Activated CD4-positive, alpha-beta T cell treated with anti-CD3 and anti-CD28 coated beads, Interleukin-2, amount 50 U/mL, for 48 hours (primary cell): ENCODE measurements at places on chromosomes 3 and 15.

- DNase-seq, result no peak
Observed at GRCh38 chr3:39136533-39137434, 16.6 kb downstream of the CSRNP1 start.

DNA sequence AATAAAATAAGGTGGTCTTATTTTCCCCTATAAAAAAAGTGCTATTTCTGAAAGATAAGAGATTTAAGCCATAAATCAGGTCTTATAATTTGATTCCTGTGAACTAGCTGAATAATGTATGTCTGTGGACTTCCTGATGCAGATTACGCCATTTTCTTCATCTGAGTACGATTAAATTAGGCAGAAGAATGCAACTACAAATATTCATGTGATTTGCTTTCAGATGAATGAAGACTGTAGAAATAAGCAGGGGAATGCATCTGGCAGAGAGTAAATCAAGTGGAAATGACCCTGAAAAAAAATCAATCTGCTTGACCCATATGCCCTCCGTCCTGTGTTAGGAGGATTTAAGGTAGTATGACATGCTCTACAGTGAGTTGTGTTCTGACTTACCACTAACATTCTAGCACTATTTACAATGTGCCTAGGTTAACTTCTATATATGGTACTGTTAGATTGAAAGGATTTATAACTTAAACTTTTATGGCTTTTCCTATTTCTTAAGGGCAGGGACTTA, 14.7 kb downstream of the BNIP2 start:
- DNase-seq, result no peak

DNA sequence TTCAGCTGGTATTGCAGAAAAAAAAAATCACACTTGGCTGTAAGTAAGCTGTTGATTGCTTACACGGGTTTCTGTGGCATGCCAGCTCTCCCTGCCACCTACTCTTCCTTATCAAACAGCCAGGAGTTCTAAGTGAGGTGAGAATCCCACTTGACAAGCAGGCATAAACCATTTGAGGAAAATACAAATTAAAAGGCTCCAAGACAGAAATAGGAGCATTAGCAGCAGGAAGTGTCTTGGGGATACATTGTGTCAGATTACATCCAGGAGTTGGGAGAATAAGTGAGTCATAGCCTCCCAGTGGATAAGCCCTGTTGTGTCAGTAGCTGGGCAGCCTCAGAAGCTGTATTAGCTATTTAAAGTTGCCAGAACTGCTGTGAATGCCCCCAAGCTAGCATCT, 256.0 kb downstream of the CNTN4 start:
- DNase-seq, result no peak

GRCh38 chr3:4531478-4532025, 38.4 kb downstream of the ITPR1 start:
- DNase-seq, result no peak

DNA sequence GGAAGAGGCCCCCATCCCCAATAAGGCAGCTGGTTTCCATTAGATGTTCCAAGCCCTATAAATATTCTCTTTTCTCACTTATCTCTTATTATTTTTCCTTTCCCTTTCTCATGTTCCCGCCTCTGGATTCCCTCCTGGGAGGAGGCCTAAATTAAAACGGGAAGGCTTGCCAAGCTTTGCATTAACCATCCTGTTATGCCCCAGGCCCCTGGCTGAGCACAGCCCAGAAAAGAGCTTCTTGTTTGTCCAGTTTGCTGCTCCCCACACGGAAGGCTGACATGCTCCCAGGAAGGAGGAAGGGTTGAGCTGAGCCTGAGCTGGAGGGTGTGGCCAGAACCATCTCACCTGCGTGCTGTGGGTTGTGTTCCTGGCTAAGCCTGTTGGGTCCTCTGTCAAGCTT, 63.1 kb upstream of the BOC start:
- DNase-seq, result no peak

DNA sequence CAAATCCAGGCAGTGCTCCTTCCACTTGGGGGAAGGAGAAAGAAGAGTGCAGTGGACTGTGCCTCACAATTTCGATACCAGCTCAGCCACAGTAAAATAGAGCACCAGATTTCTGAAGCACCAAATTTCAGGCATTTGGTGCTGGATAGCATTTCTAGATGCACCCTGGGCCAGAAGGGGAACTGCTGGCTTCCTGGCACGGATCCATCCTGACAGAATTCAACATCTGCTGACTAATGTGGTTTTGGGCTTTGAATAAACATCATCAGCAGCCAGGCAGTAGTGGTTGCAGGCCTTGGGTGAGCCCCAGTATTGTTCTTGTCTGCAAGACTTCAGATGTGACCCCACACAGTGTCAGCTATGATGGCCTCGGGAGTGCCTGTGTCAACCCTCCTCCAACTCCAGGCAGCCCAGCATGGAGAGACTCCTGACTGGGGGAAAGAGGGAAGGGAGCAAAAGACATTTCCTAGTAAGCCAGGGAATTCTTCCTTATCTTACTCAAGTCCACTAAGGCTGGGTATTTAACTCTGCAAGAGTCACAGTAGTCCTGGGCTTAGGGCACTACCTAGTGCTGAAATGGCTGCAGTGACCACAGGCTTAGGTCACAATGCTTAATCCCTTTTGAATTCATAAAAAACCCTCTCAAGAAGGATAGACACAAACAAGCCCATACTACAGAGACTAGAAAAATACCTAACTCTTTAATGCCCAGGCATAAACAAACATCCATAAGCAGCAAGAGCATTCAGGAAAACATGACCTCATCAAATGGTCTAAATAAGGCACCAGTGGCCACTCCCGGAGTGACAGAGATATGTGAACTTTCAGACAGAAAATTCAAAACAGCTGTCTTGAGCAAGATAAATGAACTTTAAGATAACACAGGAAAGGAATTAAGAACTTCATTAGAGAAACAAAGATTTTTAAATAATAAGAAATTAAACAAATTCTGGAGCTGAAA, 74.7 kb downstream of the SPATA16 start:
- no peak for DNase-seq

DNA sequence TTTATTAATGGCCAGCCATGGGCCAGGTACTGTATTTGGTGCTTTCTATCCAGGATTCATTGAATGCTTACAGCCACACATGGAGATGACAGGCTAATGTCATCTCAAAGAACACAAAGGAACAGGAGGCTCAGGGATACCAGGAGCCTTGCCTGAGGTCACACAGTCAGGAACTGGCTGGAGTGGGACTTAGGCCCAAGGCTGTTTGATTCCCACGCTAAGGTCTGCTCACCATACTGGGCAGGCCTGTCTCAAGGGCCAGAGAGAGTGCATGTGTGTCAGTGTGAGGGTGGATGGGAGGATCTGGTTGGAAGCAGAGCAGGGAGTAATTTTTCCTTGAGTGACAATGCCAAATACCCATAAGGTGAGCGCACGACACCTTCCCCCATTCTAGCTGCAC, 37.6 kb downstream of the EPHB3 start:
- DNase-seq, result no peak

- DNase-seq, result peak; percentile 94
Observed at GRCh38 chr3:136250059-136250902, at the start of gene PCCB. TSS of gene PCCB (plus strand) at chr3:136250340. CDS start at chr3:136250376, 36 bp downstream.

- DNase-seq, result no peak
Observed at GRCh38 chr3:42229942-42230688, 35.9 kb downstream of the CCK start.

DNA sequence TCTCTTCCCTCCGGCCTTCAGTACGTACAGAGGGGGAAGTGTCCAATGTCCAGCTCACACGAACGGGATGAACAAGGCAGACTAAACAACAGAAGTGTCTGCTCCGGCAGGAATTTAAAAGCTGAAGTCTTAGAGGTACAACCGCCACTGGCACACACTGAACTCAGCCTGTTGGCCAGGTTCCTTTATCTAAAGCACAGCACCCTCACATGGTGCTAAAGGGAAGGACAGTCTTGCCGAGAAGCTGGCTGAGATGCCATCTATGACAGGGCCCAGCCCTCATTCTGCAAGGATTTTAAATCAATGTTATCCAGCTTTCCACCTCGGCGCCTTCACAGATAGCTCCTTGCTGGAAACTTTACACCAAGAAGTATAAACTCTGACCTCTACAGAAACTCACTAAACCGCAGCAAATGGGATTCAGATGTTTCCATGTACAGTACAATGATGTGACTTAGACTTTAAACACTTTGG, 2.8 kb downstream of the ADAMTS17 start:
- DNase-seq, result peak; percentile 65

DNA sequence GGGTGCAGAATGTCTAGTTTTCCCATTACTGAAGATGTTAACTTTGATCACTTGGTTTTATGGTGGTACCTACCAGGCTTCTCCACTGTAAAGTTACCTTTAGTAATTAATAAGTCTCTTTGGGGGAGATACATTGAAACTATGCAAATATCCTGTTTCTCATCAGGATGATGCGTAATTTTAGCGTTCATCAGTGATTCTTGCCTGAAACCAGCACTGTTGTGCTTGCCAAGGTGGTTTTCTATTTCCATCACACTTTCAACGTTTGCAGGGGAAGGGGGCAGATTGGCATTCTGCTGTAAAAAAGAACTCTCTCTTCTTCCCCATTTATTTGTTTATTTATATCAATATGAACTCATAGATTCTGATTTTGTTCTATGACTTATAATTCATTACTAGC, 61.0 kb downstream of the SSR3 start:
- no peak for DNase-seq

GRCh38 chr15:100941536-100941935, 22.4 kb downstream of the LRRK1 start:
- no peak for DNase-seq

- no peak for DNase-seq
Observed at GRCh38 chr3:127908202-127908601, 6.8 kb upstream of the KBTBD12 start.

DNA sequence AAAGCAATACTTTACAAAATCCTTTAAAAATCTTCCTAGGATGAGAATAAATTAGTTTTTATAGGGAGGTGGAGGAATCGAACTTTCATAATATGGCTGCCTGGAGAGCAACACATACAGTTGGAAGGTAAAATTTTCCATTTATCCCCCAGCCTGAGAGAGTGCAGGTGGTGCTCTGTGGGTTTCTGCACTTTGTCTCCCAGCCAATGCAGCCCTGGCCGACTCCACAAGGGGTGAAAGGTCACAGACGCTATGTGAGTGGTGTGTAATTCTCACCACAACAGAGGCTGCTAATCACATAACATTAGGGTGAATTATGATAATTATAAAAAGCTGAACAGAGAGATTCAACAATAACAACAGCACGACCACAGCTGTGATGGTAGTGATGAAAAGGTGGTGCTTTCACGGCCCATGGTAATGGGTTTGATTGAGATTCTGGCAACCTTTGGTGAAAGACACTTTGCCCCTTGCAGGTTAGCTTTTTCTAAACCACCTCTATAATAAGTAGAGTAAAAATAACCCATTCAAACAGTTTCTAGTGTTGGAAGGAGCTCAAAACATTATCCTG, 30.1 kb upstream of the NANOGP8 start:
- DNase-seq, result no peak

DNA sequence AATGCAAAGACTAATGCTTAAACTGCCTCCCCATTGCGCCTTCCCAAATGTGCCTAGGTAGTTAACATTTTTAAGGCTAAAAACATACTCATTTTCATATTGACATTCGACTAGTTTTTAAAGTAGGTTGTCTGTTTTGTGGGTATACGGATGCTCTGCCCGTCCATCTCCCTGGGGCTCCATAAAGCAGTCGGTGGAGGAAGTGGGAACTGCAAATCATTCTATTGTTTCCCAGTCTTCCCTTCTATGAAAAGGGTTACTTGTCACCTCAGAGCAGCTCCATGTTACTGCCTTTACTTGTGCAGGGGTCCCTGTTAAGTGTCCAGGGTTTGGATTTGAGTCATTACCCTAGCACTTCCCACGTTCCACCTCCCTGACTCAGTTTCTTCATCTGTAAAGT, 10.9 kb downstream of the CHCHD6 start:
- no peak for DNase-seq
